ENCODE measurements at places on chromosomes 12 and 14.

DNA sequence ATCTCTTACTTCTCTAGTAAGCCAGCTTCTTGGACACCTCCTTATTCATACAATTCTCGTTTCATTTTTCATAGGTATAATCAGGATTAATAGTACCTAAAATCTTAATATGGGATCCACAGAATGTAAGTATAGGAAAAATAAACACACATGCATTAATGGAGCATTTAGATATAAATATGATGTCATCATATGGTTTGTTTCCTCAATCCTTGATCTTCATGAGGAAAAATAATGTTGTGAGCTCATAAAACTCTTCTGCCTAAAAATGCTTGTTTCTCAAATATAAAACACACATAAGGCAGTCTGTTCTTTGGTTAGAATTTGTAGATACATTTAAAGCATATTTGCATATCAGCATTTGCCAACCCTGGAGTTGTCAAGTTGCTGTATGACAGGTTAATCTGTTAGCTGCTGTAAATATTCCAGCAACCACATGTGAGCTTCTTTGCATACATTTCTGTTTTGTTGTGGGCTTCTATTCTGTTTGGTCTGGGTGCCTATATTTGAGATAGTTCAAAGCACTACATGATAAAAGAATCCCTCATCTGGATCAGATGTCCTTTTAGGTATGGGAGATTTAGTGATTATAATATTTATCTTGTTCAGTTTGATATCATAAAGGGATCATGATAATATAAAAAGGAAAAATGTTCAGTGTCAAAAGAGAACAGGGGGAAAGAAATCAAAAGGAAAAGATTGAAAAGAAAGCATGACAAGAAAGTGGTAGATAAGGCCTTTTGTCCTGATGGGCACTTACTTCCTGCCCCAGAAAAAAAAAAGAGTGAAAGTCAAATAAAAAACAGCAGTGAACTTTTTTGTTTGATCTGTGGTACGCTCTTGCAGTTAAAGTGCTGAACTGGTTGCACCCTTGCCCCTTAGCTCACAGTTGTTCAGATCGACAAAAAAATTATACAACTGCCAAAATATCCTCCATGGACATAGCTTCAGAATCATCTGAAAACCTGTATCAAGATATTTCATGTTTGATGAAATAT is 68.6 kb downstream of the ACSS3 start:
- no peak for DNase-seq

DNA sequence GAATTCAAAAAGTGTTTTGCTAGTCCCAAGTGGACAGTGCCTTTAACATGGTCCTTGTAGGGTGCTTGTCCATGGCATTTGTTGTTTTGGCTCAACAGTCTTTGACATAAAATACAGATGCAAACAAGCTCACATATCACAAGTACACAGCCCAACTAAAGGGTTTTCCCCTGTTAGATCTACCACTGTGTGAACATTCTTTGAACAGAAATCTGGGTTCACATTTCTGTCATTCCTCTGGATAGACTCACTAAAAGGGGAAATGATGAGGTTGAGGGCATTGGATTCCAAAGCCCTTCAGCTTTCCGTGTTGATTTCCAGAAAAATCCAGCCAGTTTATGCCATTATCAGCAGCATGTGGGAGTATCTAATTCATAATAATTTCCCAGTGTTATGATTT is 54.1 kb downstream of the EP400 start:
- DNase-seq = no peak

- DNase-seq = no peak
Observed at GRCh38 chr14:99807413-99808153, 14.4 kb downstream of the EML1 start.

- DNase-seq = no peak
Observed at GRCh38 chr12:108332791-108333382, 6.2 kb downstream of the CMKLR1 start.

- no peak for DNase-seq
Observed at GRCh38 chr14:33685698-33686097, 265.2 kb downstream of the EGLN3 start.

DNA sequence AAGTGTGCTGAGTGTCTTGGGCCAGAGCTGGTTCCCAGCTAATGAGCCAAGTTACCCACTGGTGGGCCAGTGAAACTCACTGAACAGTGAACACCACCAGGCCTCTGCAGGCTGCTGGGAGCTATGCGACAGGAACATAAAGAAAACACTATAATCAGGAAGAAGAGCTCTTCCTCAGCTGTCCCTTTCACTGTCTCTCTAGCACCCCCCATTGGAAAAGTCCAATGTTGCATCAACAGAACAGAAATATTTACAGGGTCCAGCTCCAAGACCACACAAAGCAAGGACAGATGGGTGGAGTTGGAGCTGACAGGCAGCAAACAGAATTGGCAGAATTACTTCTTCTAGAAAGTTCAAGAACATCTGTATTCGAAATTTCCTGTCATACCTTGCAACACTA is 903.6 kb upstream of the TMEM132C start:
- peak; percentile 15 for DNase-seq

GRCh38 chr14:68580671-68581070 is 212.2 kb downstream of the ZFP36L1 start:
- no peak for DNase-seq

GRCh38 chr14:24436355-24437019 is 6.1 kb downstream of the SDR39U1 start:
- DNase-seq = peak; percentile 31

- no peak for DNase-seq
Observed at GRCh38 chr12:131559517-131560516, 151.1 kb upstream of the SFSWAP start.

- DNase-seq = peak; percentile 23
Observed at GRCh38 chr12:88665071-88665470, 84.8 kb upstream of the KITLG start.

DNA sequence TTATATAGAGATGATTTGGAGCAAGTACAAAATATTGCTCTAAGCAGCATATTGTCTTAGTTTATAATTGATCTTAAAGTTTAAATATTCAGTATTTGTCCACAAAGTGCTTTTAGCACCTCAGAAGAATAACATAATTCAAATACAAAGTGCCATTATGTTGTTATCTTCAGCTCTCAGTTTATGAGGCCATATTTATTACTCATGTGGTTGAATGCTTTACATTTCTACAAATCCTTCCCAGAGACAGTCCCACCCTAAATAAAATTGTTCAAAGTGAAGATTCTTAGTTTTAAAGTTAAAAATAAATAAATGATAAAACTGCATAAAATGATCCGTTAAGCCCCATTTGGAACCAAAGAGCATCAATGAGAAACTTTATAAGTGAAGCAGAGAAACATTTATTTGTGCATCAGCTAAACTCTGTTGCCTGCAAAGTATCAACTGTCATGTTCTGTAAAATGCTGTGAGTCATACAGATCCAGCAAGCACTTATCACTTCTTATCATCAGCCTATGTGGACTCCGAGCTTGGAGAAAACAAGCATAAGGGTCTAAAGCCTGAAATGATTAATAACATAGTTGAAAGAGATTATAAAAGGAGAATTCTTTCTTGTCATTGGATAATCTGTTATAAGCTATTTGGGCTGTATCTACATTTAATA is 218.9 kb downstream of the ADAMTS20 start:
- no peak for DNase-seq

- peak; percentile 17 for DNase-seq
Observed at GRCh38 chr14:106826833-106827369, 1300.5 kb downstream of the TMEM121 start.

- peak; percentile 3 for DNase-seq
Observed at GRCh38 chr14:104876251-104876699, 11.2 kb downstream of the CEP170B start.

DNA sequence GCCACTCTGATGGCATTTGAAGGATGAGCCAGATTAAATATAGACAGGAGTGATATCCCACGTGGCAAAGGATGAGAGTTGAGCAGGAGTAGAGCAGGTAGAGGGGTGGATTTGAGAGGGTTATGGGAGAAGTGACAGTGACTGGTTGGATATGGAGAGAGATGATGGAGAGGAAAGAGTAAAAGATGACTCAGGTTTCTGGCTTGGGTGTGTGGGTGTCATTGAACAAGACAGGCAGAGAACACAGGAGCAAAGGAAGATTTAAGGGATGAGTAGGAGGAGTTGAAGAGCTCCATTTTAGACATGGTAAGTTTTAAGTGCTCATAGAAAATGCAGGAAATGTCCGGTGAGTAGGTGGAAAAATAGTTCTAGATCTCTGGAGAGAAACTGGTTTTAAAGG is 136.9 kb downstream of the EGLN3 start:
- DNase-seq = no peak

- no peak for DNase-seq
Observed at GRCh38 chr12:102992297-102992696, 34.8 kb downstream of the ASCL1 start.

- peak; percentile 11 for DNase-seq
Observed at GRCh38 chr12:44286336-44286735, 450.5 kb downstream of the TMEM117 start.

DNA sequence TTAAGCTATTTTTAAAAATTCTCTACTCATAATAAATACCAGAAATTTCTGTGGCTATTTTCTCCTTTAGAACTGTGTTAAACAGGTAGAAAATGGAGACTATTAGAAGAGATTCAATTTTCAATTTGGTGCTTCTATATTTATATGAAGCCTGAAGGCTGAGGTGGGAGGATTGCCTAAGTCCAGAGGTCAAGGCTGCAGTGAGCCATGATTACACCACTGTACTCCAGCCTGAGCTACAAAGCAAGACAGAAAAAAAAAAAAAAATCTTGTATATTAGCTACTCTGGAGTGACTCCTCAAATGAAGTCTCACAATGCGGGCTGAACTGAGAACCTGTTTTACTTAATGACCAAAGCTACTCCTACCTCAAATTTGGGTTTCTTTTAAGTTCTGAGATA is 9.8 kb upstream of the DPF3 start:
- no peak for DNase-seq

DNA sequence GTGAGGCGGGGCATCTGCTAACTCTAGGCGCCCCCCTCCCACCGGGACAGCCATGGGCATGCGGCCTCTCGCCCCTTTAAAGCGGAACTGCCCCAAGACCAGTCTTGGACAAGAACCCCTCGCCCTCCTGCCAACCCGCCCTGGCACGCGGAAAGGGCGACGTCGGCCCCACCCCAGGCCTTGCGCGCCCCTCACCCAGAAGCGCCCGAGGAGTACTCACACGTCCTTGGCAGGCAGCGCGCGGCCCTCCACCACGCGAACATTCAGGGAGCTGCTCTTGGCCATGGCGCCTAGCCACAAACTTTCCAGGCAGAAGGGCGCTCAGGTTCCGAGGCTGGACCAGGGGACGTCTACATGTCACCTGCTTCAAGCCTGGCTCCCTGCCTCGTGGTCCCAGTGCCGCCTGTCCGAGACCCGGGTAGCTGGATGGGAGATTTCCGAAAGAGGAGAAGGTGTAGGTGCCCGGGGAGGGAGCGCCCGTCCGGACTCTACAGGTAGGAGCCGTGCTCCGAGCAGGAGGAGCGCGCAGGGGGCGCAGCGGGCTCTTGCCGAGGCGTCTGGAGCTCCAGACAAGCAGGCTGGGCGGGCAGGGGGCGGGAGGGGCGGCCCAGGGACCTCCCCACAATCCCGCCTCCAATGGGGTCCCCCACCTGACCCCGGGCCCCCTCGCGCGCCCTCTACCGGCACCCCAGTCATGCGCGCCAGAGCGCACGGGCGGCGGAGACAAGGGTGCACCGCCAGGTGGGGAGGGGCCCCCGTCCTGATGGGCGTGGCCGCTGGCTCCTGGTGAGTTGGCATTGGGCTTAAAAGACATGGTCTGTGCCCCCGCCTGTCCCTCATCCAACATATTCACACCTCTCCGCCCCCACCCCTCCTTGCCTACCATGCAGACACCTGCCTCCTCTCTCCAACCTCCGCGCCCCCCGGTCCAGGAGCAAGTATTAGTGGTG is at the start of gene RASAL1:
RASAL1 (minus strand) TSS at position 584 of the 950 bp plus-strand sequence; CDS start at position 285, 299 bp downstream.
- no peak for DNase-seq

DNA sequence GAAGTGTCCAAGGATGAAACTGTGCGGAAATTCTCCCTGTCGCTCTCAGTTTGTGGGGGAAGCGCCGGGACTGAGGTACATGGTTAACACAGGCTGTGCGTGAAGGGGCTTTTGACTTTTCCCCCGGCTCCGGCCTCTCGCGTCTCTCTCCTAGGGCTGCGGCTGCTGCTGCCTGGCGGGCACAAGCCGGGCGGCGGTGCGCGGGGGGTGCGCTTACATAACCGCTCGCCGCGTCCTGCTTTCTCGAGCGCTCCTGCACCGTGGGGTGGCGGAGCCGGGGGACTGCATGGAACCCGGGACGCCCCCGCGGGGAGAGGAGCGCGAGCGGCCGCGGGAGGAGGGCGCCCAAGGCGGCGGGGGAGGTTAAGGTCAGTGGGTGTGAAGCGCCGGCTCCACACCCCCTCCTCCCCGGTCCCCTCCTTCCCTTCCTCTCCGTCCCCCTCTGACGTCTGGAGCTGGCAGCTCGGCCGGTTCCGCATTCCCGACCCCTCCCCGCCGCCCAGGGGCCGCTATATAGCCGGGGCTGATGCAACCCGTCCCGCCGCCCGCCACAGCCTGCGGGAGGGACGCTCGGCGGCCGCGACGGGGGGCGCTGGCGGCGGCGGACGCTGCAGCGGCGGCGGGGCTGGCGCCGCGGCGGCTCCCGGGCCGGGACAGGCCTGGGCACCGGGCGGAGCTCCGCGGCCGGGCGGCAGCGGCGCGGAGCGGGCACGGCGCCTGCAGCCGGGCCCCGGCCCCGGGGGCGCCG is at the start of gene JDP2:
JDP2 (plus strand) TSS at position 541 of the 748 bp plus-strand sequence. CDS start 9,899 bp downstream, outside the sequence.
- DNase-seq = peak; percentile 4

GRCh38 chr12:77609016-77609415 is 221.7 kb upstream of the NAV3 start:
- no peak for DNase-seq

DNA sequence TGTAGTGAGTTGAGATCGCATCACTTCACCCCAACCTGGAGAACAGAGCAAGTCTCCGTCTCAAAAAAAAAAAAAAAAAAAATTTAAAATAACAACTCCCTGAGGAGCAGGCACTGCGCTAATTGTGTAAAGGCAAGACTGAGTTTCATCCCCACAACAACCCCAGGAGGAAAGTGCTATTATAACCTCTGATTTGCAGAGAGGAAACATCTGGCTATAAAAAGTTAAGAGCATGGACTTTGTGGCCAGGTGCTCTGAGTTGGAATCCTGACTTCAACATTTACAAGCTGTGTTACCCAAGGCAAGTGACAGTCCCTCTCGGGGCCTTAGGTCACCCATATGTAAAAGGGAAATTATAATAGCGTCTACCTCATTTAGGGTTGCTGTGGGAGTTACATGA is 76.0 kb upstream of the MYL2 start:
- no peak for DNase-seq

DNA sequence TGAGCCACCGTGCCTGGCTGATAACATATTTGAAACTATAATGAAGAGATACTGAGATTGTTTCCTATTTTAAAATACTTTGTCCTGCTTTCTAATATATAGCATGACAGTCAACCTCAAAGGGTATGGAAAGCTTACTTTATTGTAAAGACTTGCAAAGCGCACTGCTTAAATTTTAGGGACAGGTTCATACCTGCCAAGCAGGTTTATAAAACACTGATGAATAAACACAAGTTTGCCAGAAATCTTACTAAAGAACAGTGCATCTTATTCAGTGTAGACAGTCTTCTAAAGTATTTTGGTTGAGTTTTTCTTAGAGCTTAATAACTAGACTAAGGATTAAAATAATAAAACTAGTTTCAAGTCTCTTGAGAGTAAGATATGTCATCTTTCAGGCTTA is 4.8 kb downstream of the C12orf71 start:
- DNase-seq = no peak
